Sigmoid colon (tissue), 7 donors: ENCODE measurements at places on chromosomes 12 and 14.

- no peak for DNase-seq
Observed at GRCh38 chr14:56841611-56842010, 31.3 kb upstream of the OTX2 start.

DNA sequence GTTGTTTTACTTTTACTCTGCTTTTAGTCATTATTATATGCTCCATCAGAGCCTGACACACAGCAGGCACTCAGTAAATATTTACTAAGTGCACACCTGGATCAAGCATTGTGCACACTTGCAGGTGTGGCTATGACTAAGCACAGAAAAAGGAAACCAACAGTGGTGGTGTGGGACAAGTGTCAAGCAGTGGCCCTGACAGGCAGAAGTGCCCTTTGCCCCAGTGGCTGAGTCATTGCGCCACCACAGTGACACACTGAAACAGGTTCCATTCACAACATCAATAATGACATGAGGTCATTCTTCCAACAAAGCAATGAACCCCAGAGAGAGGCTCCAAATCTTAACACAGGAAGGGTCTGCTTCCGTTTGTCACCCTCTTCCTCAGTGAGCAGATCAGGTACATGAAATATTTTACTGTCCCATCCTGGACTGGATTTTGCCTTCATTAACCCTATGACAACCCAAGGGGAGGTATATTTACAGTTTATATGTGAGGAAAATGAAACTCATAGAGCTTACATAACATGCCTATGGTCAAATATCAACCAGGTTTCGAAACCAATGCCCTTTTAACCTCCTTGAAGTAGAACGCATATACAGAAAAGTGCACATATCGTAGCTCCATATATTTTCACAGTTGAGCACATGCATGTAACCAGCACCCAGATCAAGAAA lies 82.6 kb upstream of the GTF2A1 start:
- DNase-seq: no peak

- DNase-seq: peak; percentile 95
Observed at GRCh38 chr12:124388679-124389137, 93.8 kb downstream of the RFLNA start.

DNA sequence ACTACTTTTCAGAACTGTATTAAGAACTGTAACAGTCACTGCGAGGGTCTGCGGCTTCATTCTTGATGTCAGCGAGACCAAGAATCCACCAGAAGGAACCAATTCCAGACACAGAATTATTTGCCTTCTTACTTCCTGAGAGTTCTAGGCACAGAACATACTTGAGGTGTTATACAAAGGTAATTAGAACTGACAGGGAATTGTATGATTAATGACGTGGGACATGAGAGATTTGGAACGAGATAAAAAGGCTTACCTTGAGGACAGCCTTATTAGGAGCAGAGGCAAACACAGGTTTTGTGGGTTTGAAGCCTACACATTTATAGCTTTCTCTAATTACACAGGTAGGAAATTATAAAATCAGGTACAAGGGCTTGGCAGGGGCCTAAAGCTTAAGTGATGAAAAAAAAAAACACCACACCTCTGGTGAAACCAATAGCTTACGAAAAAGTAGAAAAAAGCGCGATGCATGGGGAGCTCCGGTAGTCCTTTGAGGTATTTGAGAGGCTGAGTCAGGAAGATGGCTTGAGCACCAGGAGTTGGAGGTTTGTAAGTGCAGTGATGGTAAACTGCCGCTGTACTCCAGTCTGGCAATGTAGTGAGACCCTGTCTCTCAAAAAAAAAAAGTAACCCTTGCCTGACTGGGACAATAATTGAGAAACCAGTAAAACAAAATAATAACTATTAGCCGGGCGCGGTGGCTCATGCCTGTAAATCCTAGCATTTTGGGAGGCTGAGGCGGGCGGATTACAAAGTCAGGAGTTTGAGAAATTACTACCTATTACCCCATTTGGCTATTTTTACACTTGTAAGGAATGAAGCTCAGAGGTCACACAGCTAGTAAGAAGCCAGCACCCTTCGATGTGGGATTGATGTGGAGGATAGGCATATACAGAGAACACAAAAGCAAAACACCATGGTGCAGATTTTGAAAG lies 795 bp upstream of the ACOT2 start:
- no peak for DNase-seq

DNA sequence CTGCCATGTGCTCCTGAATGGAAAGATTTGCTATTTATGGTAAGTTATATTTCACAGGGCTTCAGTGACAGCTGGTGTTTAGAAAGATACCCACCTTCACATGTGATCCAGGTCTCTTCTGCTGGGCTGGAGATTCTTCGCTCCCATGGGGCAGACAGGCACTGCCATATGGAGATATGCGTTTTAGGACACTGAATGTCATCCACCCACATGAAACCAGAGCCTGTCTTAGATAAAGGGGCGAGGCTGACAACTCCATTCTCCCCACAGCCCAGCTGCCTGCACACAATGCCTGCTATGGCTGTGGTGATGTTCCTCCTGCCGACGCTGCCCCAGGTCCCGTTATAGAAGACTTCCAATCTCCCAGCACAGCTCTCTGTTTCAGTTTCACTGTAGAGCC lies 69.4 kb downstream of the ACSM4 start:
- no peak for DNase-seq

- no peak for DNase-seq
Observed at GRCh38 chr12:25840678-25841465, 117.6 kb upstream of the RASSF8 start.

DNA sequence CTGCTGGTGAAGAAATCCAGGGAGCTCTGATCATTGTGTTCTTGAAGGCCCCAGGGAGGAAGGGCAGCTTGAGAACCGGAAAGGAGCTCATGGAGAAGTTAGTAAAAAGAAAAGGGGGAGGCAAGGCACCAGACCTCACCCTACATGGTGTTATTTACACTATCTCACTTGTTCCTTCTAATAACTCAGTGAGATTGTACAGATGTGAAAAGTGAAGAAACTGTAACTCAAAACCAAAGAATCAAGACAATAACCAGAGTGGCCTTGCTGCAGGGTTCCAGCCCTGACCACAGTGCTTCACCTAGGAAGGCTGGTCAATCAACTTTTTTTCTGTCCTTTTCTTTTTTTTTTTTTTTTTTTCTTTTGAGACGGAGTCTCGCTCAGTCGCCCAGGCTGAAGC lies 353.6 kb downstream of the TMTC2 start:
- peak; percentile 66 for DNase-seq

- no peak for DNase-seq
Observed at GRCh38 chr14:66965831-66966230, 223.4 kb upstream of the GARIN2 start.

DNA sequence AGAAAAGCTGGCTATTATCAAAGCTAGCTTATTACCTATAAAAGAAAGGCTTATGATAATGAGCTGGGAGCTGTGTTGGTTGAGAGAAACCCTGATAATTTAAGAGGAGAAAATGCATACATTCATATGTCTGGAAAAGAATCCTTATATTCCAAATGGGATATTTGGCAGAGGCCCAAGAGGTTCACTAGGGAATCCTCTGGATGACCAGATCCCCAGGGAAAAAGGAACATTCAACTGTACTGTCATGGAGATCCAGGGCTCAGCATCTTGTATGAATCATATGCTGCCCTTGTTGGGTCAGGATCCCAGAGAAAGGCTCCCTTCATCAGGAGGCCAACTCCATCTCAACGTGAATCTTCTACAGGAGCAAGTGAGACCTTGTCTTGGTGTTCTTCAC lies 16.6 kb upstream of the FBXO34 start:
- DNase-seq: no peak

- DNase-seq: no peak
Observed at GRCh38 chr12:115868624-115869023, 408.9 kb downstream of the MED13L start.

DNA sequence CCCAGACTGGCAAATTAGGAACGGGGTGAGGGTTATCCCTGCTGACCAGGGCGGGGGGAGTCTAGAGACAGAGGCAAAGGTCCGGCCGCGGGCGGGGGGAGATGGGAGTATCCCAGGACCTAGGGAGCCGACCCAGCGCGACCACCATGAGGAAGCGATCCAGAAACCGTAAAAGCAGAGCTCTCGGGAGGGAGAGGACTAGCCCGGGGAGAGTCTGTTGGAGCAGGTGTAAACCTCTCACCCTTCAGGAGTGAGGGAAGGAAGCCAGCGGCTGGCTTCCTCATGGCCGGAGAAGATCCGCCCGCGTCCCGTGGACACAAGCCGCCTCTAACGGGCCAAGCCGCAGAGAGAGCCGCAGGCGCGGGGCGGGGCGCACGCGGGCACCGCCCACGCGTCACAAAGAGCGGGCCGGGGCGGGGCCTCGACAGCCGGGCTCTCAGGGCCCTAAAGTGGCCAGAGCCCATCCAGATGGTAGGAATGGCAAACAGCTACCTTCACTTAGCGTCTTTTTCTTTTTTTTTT lies at the start of gene ACRBP:
Gene ACRBP (minus strand): TSS at position 350 of the 522 bp plus-strand sequence. CDS start 66 bp downstream, at position 284.
- DNase-seq: peak; percentile 91

DNA sequence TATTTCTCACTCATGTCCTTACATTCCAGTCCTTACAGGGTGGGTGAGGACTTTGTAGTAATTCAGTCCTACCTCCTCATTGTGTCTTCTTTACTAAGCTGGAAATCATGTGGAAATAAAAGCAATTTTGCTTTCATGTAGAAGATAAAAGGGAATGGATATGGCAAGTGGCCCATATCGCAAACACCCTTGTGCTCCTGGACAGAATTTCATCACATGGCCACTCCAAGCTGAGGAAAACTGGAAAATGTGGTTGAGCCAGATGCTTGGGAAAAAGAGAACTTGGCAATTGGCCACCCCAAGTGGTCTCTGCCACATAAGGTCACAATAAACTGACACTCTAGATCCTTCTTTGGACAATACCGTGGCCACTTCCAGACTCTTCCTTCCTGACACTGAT lies 64.2 kb upstream of the IFNG-AS1 start:
- no peak for DNase-seq
